ENCODE measurements at places on chromosomes 5 and 9. TPM values are rescaled to one million over a fixed set of nuclear protein-coding genes. Genes with fewer than 3 reads are reported as not detected.

GRCh38 chr9:93871286-93871685, 83.9 kb downstream of the BARX1 start:
- DNase-seq = no peak

- DNase-seq = no peak
Measured at GRCh38 chr5:62499756-62500155, 78.9 kb upstream of the LRRC70 start.

DNA sequence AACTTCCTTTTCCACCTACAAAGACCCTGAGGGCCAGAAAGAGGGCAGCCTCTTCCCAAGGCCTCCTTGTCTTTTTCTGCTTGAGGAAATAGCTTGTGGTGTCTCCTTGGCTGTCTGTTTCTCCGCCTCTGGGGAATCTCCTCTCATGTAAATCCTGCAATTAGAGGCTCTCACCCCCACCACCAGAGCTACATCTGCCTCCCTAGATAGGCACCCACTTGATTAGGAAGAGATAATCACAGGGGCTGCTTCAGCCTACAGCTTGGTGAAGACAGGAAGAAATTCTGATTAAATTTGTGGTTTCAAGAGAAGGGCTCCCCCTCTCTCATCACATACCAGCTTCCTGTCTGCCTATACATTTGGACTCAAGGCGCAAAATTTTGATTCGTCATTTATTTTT, 75.6 kb downstream of the TLR4 start:
- no peak for DNase-seq

GRCh38 chr5:96094904-96095303, 133.3 kb upstream of the ELL2 start:
- DNase-seq = no peak

DNA sequence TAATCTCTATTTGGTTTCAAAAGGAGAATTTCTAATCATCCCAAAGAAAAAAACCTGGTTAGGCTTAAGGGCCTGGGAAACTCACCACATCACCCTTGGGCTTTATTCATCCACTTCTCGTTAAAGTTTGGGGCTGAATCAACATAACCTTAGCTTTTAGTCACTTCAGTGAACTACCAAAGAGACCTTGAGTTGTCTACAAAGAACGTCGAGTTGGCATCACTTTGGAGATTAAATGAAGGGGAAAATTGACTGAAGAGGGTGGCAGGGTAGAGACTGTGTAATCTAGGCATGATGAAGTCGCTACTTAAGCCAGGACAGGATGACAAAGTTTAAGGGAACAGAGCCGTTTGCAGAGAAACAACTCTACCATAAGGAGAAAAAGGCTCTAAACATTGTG, 341.4 kb downstream of the RAB3C start:
- DNase-seq = no peak

- no peak for DNase-seq
Measured at GRCh38 chr9:6924149-6924548, 166.4 kb downstream of the KDM4C start.

- no peak for DNase-seq
Measured at GRCh38 chr5:141298376-141298775, 5.5 kb downstream of the SLC25A2 start.

ITGA2 gene
- total RNA-seq = 13.6 TPM

TLX3 gene
- not detected for total RNA-seq

ADCY2 gene
- total RNA-seq = 2.4 TPM

DNAH5 gene
- 0.28 TPM for total RNA-seq

CANX gene
- 324 TPM for total RNA-seq
